Activated T-cell treated with anti-CD3 and anti-CD28 coated beads for 24 hours (primary cell): ENCODE measurements at places on chromosomes 3 and 15.

GRCh38 chr3:123813876-123814275 lies 70.3 kb downstream of the MYLK start:
- DNase-seq, result no peak

- DNase-seq, result no peak
Measured at GRCh38 chr3:175695251-175695650, 836.1 kb downstream of the NAALADL2 start.

GRCh38 chr3:134601539-134602439 lies 49.0 kb downstream of the KY start:
- DNase-seq, result no peak

- DNase-seq, result no peak
Measured at GRCh38 chr3:178381971-178382448, 154.2 kb upstream of the KCNMB2 start.

GRCh38 chr3:154123906-154124305 lies 2.7 kb downstream of the ARHGEF26 start:
- no peak for DNase-seq

GRCh38 chr15:47856071-47856470 lies 138.8 kb downstream of the SEMA6D start:
- DNase-seq, result no peak

DNA sequence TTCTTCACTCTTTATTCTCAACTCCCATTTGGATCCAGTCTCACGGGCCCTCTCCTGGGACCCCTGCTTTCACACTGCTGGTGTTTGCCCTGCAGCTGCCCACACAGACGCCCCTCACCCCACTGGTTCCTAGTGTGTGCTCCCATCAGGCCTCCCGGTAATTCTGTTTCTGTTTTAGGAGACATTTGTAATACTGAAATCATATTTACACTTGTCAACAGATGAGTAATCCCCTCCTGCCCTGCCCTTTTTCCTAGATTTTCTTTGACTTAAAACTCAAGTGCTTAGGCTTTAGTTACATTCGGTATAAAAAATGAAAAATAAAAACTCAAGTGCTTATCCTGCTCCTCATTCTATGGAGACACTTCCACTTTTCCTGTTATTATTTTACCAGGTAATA lies 18.4 kb upstream of the ABTB1 start:
- DNase-seq, result no peak

DNA sequence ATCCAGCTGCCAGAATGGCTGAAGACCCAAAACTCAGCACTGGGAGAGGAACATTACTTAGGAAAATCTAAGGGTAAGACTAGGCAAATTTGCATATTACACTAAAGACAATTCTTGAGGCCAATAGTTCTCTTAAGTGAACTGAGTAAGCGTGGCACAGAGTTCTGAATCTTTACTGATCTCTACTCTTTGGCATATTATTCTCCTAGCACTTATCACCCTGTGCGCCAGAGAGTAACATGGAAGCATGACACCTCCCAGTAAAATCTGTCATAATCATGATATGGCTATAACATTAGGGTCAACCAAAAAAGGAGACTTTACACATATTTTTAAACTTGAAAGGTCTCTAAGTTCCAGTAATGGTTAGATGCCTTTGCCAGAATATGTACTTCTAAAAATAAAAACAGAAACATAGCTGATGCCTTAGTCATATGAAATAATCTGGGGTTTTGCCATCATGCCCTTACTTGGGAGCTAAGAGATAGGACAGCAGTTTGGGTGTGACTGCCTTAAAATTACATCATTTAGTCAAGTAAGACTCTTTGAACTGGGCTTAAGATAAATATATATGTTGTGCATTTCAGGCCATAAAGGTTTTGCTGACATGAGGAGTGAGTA lies 290.5 kb downstream of the PLCL2 start:
- no peak for DNase-seq

DNA sequence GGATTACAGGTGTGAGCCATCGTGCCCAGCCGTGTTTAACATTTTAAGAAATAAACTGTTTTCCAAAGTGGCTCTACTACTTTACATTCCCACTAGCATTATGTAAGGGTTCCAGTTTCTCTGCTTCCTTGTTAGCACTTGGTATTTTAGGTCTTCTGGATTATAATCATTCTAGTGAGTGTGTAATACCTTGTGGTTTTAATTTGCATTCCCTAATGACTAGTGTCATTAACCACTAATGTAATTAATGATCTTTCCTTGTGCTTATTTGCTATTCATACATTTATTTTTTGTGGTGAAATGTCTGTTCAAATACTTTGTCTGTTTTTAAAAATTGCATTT lies 30.7 kb downstream of the ARIH2 start:
- no peak for DNase-seq

DNA sequence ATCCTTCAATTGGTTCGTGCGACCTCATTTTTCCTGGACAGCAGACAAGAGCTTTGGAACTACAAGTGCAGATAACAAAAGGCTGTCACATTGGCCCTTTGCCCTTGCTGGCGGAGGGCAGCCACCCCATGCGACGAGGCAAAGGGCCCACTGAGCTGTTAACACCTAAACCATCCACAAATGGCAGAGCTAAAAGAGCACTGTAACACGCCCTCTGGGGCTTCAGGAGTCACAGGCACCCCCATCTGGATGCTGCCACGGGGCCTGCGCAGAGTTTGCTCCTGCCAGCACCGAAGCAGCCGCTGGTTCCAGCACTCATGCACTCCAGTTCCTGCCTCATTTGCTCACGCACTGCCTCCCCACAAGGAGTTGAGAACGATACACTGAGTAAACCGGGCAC lies 524.9 kb downstream of the ZNF385D start:
- DNase-seq, result no peak

DNA sequence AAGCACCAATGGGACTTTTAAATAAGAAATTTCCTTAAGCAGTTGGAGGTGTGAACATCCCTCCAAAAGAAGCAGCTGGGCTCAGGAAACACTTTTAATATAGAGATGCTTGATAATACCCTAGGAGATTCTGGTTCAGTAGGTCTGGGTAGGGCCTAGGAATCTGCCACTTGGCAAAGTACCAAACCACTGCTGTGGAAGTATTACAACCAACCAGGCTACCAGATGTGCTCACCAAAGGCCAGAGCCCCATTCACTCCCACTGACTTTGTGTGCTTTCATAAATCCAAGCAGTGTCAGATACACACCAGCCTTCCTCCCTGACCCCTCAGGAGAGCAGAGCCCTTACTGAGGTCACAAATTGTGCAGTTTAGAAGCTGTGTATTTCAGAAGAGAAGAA lies 162.6 kb downstream of the CCNL1 start:
- DNase-seq, result no peak

GRCh38 chr3:12536423-12536822 lies 8.9 kb downstream of the MKRN2OS start:
- no peak for DNase-seq

GRCh38 chr3:37574177-37574943 lies 287.3 kb upstream of the CTDSPL start:
- DNase-seq, result no peak

GRCh38 chr3:131795390-131796090 lies 239.3 kb downstream of the CPNE4 start:
- no peak for DNase-seq

DNA sequence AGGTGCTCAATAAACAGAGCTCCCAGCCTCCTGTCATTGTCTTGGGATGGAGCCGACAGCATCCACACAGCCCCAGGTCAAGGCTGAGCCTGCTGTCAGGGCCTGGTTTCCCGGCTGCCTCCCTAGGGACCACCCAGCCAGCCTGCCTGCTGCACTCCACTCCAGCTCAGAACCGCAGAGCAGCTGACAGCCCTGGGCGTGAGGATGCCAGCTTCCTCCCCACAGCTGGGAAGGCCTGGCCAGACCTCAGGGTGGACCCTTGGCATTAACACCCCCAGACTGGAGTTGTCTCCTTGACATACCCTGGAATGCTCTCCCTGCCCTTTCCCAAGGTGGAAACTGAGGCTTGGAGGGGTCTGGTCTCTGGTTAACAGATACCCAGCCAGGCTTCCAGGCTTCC lies 112.0 kb downstream of the WNT7A start:
- DNase-seq, result no peak

DNA sequence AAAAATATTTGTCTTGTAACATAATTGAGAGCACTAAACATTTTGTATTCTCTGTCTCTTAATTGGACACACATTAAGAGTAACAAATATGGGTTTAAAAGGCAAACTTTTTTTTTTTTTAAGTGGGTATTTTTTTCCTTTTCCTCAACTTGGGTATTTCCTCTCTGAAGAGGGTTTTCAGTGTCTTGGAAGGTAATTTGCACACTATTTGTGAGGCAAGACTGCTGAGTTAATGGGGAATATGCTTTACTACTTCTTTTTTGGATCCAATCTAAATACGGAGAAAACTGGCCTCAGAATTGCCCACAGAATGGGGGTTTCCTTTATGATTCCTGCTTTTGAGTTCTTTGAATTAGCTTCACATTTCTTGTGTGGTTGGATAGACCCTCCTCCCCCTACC lies 105.2 kb downstream of the FNDC3B start:
- DNase-seq, result no peak

GRCh38 chr3:102593812-102594602 lies 159.2 kb downstream of the ZPLD1 start:
- no peak for DNase-seq

- no peak for DNase-seq
Measured at GRCh38 chr15:91311986-91312385, 211.9 kb downstream of the SV2B start.

GRCh38 chr3:190534986-190535385 lies 21.1 kb downstream of the IL1RAP start:
- DNase-seq, result no peak

- DNase-seq, result no peak
Measured at GRCh38 chr3:33855884-33856546, 57.6 kb downstream of the PDCD6IP start.

DNA sequence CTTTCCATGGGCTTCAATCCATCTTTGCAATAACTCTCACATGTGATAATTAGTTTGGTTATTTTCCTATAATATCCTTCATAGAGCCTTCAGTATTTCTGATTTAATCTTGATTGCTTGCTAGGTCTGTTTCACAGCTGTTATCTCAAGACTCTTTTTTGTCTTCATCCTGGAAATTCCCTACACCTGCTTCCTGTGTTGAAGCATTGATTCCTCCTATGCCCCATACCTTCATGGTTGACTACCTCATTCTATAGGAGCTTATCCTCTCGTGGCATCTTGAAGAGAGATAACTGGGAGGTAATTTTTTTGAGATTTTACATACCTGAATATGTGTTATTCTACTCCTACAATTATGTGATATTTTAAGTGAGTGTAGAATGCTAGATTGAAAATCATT lies 26.7 kb downstream of the PIK3CA start:
- DNase-seq, result no peak

- DNase-seq, result no peak
Measured at GRCh38 chr3:144521131-144521530, 549.5 kb downstream of the DIPK2A start.

GRCh38 chr3:8981700-8982099 lies 18.4 kb upstream of the RAD18 start:
- DNase-seq, result no peak

DNA sequence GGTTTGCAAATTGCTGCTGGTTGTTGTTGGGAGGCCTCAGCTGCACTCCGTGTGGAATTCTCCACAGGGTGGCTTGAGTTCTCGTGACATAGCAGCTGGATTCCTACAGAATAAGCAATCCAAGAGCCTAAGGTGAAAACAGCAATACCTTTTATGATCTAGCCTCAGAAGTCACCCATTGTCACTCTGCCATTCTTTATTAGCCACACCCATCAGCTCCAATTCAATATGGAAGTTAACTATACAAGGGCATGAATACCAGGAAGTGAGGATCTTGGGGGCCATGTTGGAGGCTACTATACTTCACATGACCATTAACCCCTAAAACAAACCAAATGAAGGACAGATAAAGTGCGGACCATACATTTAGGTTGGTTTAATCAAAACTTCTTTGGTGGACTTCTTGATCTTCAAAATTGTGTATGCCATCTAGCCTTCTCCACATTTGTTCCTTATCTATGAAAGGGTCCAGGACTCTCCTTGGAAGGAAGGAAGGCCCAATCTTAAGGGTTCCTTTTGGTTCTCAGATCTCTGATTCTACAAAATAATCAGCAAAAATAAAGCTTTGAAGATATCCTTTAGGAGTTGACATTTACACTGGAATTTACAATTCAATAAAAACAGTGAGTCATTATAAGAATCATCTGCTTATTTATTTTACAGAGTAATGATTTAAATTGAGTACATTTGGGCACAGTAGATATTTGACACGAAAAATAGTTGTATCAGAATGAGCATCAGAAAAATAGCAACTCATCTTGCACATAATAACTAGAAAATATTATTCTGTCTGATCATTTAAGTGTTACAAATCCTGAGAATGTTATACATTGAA lies 21.5 kb downstream of the CIAO2A start:
- no peak for DNase-seq

- no peak for DNase-seq
Measured at GRCh38 chr3:126512026-126512425, 5.5 kb downstream of the UROC1 start.

DNA sequence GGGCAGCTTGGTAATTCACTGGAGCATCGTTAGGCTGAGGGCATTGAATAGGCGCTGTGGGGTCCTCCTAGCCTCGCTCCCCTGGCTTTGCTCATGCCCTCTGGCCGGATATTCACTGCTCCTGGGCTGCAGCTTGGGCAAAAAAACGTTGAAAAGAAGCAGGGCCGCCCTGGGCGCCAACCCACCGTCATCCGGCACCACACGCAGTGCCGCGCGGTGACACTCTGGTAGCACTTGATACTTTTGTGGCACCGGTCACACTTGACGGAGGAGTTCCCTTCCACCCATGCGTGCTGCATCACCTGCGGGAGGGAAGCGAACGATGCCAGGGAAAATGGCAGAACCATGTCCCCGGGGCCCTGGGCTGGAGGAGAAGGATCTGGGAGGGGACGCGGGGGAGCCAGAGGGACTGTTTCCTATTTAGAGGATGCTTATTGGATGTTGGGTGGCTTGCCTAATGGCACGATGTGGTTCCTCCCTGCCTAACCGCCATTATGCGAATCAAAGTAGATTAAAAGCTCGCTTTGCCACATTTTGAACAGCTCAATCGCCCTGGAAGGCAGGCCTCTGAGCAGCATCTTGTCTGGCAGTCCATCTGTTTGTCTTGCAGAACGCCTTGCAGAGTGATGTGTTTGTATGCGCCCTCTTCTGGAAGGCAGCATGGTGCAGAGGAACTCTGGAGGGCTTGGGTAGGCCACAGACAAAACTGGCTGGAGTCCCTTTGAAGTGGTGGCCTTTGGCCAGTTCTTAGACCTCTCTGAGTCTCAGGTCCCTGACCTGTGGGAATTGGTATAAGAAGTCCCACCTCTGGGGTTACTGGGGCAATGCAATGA lies 93.2 kb downstream of the DGKG start:
- no peak for DNase-seq

DNA sequence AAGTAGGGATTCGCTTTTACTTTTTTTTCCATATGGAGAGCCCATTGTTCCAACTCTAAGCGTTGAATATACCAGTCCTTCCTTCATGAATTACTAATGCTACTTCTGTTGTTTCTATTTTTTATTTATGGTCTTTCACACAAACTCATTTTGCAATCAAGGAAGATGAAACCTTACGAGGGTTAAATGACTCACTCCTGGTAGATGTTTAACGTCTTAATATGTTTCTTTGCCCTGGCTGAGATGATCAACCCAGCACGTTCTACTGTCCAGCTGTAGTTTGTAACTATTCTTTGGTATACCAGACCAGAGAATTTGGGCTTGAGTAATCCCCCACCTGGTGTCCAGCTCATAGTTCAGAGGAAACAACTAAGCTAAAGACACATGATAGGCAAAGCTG lies 23.1 kb downstream of the CDCP1 start:
- no peak for DNase-seq

GRCh38 chr15:43920815-43921214 lies 94.0 kb downstream of the WDR76 start:
- DNase-seq, result no peak
